ENCODE measurements at places on chromosomes 12 and 14. TPM values are rescaled to one million over a fixed set of nuclear protein-coding genes. Genes with fewer than 3 reads are reported as not detected.
A peak's percentile ranks its signal among the peaks of the same experiment; 100 is the strongest.

- peak; percentile 79 for DNase-seq
Measured at GRCh38 chr12:3236345-3237187, 159.4 kb downstream of the TSPAN9 start.

DNA sequence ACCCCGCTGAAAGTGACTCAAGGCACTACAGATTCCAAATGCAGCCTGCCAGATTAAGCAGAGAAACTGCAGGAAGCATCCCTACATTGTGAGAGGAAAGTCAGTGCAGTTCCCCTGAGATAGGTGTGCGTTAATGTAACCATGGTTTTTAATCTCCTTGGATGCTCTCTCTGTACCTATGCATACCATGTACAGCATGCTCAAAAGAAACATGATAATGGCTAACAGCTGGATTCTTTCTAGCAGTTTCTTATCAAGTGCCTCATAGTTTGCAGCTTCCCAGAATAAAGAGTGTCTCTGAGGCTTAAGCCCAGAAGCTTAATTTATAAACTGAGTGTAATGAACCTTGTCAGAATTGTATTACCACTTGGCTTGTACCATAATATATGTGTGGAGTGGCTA, 17.1 kb upstream of the MDM1 start:
- DNase-seq, result no peak

The CISTR gene
- total RNA-seq, result not detected

DNA sequence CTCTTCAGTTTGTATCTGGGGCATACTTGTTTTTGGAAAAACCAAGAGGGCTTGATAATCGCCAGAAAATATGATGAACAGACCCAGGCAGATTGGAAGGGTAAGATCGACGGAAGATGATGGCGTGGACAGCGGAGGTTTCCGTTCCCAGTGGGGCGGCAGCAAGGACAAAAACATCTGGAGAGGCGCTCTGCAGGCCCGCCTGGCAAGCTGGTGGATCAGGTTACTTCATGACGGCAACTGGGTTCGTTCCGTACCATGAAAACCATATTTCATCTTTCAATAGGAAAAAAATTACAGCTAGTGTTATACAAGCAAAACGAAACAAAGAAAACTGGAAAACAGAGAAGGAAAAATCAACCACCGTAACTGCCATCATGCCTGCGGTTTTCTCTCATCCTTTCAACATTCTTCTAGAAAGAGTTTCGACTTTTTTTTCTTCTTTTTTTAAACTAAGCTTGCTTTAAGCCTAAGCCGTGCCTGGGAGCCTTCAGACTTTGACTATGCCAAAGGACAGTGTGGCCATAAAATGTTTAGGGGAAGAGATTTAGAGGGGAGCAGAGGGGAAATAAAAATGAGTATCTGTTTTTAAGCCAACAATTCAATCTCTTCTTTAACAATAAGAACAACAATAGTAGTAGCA, 210.5 kb downstream of the FOXN3 start:
- DNase-seq, result no peak

DNA sequence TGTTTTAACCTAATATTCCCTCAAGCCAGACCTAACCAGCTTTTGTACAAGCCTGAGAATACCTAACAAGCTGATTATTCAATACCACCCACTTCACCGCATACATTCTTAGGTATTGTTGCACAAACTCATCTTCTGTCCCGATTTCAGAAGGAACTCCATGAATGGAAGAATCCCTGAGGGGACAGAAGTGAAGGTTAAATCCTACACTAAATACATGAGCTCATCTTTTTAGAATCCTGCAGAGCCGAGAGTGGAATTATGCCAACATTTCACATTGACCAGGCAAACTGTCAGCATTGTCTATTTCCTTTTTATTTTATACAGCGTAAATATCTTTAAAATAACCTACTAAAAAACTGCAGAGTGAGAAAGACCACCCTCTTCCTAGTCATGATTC, 140.7 kb upstream of the PRICKLE1 start:
- DNase-seq, result no peak

DNA sequence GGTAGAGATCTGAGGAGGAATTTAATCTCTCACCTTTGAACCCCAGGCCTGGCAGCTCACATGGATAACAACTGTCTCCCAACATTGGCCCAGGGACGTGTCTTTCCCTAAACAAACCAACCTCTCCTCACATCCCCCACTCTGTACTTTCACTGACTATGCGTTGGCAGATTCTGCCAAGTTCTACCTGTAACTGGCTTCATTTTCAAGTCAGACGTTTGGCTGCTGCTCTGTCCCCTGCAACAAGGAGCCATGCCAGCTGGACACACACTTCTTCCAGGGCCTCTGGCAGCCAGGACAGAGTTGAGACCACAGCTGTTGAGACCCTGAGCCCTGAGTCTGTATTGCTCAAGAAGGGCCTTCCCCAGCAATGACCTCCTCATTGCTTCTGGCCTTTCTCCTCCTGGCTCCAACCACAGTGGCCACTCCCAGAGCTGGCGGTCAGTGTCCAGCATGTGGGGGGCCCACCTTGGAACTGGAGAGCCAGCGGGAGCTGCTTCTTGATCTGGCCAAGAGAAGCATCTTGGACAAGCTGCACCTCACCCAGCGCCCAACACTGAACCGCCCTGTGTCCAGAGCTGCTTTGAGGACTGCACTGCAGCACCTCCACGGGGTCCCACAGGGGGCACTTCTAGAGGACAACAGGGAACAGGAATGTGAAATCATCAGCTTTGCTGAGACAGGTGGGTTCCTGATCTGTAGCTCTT, at the start of gene INHBC:
Gene INHBC, plus strand, starts transcription at position 268 of the 707 bp plus-strand sequence. Its CDS starts 103 bp downstream, at position 371.
- DNase-seq, result no peak

The TMTC1 gene
- total RNA-seq, result 0.38 TPM

The DEPDC4 gene
- 1.1 TPM for total RNA-seq

The VWF gene
- total RNA-seq, result under 0.01 TPM

All from HT-29 (cell line).